ENCODE measurements at places on chromosomes 3 and 15. TPM values are rescaled to one million over a fixed set of nuclear protein-coding genes. Genes with fewer than 3 reads are reported as not detected.

DNA sequence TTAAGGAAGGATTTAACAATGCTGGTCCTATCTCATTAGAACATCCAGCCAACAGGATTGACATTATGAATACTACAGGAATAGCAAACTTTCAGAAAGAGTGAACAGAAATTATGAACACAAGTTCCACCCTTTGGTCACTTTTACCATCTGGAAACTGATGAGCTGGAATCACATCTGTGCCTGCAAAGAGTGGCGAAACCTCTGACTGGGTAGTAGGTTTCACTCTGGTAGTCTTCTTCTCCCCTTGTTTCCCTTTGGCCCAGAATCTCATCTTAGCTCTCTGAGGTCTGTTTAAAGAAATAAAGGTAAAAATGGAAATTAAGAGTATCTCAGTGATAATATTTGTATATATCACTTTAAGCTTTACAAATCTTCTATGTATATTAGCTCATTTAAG, 73.1 kb downstream of the NR2E3 start:
- no peak for DNase-seq

DNA sequence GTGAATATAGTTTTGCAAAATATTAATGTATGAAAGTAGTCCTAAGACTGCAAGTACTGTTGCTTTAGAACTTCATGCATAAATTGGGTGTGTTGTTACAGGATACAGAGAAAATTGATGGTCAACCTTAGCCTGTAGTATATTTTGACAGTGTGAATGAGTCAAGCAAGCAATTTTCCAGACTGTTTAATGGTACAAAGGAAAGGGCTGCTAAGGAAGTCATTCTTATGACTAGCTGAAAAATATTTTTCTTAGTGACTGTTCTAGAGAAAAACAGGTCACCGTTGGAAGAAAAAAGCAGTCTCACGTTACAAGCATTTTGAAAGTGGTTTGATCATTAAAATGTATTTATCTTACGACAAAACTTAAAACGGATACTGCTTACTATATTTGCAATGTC, 49.2 kb downstream of the MBNL1 start:
- no peak for DNase-seq

- no peak for DNase-seq
Measured at GRCh38 chr15:77753281-77753873, 120.7 kb upstream of the LINGO1 start.

GRCh38 chr15:74206801-74207281, 4.3 kb upstream of the STRA6 start:
- no peak for DNase-seq

DNA sequence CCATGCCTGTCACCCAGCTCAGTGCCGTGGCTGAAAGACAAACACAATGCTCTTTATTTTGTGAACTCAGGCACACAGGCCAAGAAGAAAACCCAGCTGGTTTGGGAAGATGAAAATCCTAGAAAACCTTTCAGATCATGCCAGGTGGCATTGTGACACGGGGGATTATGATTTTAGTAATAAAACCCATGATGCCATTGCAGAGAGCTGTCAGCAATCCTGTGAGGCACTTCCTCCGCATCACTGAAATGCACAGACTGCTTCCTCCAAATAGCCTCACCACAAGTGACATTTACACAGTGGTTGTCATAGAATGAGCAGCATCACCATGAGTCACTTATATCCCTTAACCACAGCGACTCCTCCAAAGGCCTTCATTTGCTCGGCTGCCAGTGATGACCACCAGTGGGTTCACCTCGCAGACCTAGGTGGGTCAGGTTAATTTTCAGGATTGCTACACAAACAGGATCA, 22.7 kb downstream of the ABHD6 start:
- DNase-seq, result no peak

- no peak for DNase-seq
Measured at GRCh38 chr3:187902936-187903335, 157.7 kb upstream of the BCL6 start.

GRCh38 chr15:100818927-100819326, 60.7 kb upstream of the ALDH1A3 start:
- no peak for DNase-seq

DNA sequence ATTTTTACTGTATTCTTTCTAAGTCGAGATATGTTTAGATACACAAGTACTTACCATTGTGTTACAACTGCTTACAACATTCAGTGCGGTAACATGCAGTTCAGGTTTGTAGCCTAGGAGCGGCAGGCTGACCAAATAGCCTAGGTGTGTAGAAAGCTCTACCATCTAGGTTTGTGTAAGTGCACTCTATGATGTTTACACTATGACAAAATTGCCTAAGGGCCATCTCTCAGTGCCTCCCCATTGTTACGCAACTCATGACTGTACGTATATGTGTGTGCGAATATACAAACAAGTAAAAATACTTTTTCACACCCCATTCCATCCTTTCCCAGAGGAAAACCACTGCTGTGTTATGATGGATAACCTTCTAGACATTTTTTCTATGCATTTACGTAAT, 44.3 kb downstream of the PXYLP1 start:
- no peak for DNase-seq

- no peak for DNase-seq
Measured at GRCh38 chr3:2096216-2096615, 2.5 kb upstream of the CNTN4 start.

- no peak for DNase-seq
Measured at GRCh38 chr15:72604794-72605193, 49.7 kb upstream of the GOLGA6B start.

DNA sequence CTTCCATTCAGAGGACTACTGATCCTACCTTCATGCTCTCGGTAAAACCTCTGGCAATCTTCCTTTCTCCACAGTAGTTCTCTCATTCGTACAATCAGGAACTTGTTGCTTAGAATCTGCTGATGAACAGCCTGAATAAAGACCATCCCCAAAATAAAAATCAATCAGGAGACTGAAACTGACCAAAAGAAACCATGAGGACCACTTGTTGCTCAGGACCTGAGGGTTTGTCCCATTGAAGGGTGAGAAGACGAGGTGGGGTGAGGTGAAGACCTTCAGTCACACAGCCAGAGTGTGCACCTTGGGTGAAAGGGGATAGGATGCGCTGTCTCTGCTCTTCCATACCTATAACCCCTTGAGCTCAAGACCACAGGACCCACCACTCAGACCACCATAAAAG, 36.8 kb downstream of the SPINK8 start:
- DNase-seq, result no peak

GRCh38 chr15:98981851-98982722, 25.5 kb downstream of the PGPEP1L start:
- DNase-seq, result no peak

GRCh38 chr3:189652042-189652441, 20.9 kb downstream of the TP63 start:
- DNase-seq, result no peak

- no peak for DNase-seq
Measured at GRCh38 chr15:52609593-52609992, 40.8 kb upstream of the ARPP19 start.

GRCh38 chr15:80203361-80203885, 48.6 kb downstream of the CTXND1 start:
- DNase-seq, result no peak

DNA sequence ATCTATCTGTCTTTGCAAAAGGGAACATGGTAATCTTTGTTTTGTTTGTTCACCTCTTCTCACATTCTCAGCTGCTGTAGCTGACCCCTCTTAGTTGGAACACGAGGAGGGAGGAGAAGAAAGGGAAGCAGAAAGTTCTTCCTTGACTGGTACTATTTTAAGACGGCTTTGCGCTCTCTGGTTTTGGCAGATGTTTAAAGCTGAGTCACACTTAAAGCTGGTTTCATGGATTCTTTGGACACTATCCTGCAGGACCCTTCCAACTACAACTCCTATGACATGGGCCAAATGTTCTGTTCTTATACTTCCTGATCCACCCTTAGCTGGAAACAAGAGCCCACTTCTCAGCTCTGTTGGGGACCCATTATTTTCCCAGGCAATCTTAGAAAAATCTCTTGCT, 40.6 kb upstream of the FXR1 start:
- DNase-seq, result no peak

DNA sequence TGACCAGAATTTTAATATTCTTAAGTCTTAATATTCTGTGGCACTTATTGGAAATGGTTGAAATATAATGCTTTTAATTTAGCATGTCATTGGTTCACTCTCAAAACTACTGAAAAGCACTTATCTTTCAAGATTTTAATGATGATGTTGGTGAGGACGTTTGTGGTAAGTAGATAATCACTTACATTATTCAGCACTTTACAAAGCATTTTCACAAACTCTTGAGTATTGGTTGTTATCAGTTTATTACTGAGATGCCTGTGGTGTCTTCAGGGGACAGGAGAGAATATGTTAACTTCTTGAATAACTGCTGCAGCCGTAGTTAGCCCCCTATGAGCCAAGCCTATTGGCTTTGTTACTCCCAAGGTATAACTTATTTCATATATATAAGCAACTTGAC, 15.2 kb downstream of the TGFBR2 start:
- DNase-seq, result no peak

- DNase-seq, result no peak
Measured at GRCh38 chr3:97021778-97022177, 207.4 kb downstream of the EPHA6 start.

- DNase-seq, result no peak
Measured at GRCh38 chr3:141366285-141367037, 1.8 kb upstream of the ZBTB38 start.

DNA sequence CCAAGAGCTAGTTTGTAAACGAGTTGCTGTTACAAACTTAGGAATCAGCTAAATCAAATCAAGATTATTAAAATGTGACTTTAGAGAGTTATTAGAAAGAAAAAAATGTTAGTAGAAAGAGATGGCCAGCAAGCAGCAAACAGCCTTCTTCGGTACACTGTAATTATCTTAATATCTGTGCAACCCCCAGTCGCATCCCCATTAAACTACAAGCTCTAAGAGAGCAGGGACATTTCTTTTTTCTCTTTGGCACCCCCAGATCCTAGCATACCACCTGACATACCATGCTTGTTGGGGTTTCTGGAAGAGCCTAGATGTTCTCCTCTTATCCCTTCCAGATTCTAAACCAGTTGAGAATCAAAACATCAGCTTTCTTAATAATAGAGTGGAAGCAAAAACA, 45.1 kb upstream of the LIPC start:
- DNase-seq, result no peak

- DNase-seq, result no peak
Measured at GRCh38 chr3:85535517-85535916, 576.7 kb downstream of the CADM2 start.

DNA sequence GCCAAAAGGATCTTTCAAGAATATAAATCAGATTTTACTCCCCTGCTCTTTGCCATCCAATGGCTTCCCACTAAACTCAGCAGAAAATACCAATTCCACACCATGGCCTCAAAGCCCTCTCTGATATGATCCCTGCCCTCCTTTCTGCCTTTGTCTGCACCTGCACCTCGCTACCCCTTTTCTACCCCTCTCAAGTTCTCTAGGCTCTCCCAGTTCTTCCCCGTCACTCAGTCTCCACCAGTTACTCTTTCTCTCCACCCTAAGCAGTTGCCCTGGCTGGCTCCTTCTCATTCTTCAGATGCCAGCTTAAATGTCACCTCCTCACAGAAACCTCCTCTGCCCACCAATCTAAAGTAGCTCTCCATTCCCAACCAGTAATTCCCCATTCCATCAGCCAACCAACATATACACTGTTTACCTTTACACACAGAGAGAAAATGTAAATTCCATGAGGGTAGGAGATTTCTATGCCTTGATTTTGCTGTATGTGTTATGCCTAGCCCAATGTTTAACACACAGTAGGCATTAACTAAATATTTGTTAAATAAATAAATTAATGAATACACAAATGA, 93.6 kb upstream of the LPP start:
- no peak for DNase-seq

DNA sequence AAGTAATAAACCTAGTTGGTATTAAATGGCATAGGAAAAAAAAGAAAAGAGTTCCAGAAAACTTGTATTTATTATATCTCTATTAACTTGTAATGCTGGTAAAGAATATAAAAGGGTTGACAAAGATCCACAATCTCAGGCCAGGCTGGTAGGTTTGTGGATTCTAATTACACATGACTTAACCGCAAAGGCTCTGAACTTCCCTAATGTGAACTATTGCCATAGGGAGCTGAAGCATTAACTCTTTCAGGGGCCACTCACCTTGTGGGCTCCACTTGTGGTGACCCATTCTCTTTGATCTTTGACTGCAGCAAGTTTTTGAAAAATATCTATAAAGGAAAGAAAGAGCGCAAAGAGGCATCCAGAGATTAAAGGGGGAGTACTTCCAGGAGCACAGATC, 58.5 kb downstream of the NEK10 start:
- DNase-seq, result no peak

RTP3 gene
- not detected for total RNA-seq

OR5K2 gene
- total RNA-seq, result not detected

TMEM45A gene
- total RNA-seq, result 0.96 TPM

PLCB2 gene
- 96.3 TPM for total RNA-seq

SMCO1 gene
- total RNA-seq, result not detected

PRICKLE2 gene
- not detected for total RNA-seq
